ENCODE measurements at places on chromosomes 7 and 10.

- no peak for DNase-seq
These were observed 209.0 kb downstream of the LRMDA start for GRCh38 chr10:75640381-75640780.

GRCh38 chr7:67866812-67867211 is 870.2 kb downstream of the TYW1 start:
- no peak for DNase-seq

GRCh38 chr10:33800545-33800944 is 466.1 kb upstream of the NRP1 start:
- DNase-seq, result no peak

- DNase-seq, result no peak
These were observed 40.6 kb downstream of the PYROXD2 start for GRCh38 chr10:98374217-98374985.

DNA sequence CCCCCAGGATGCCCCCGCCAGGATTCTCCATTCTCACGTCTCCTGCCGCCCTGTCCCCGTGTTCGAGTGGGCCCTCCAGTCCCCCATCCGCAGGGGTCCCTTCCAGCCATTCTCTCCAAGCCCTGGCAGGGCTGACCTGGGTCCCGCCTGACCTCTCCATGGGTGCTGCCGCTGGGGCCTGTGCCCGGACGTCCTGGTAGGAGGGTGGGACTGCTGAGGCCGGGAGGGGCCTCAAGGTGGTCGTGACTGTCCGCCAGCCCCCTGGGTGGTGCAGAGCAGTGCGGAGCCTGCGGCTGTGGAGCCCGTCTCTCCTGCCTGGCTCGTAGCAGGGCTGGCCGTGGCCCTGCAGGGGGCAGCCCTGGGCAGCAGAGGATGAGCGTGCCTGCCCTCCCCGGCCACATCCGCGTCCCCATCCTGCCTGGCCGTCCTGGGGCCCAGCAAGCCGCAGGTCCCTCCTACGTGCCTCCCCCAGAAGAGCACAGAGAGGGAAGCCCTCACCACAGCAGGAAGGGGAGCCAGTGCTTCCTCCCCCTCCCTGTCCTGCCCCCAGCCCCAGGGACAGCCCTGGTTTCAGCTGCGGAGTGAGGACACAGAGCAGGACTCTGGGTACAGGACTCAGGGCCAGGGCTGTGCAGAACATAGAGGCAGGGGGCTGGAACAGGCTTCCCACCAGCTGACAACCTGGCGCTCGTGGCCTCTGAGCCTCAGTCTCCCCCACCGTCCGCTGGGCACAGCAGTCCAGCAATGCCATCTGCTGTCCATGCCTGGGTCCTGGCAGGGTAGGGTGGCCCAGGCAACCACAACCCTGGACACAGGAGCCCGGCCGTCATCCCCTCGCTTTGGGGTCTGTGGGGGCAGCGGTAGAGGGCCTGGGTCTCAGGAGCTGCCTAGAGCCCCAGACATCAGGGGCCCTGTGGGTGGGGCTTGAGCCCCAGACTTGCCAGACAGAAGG is 1.5 kb upstream of the GRIFIN start:
- DNase-seq, result peak; percentile 40

GRCh38 chr10:71058308-71058707 is 154.1 kb upstream of the UNC5B start:
- no peak for DNase-seq

- DNase-seq, result no peak
These were observed 26.2 kb upstream of the REEP3 start for GRCh38 chr10:63494951-63495350.

- no peak for DNase-seq
These were observed 227.6 kb downstream of the DGKI start for GRCh38 chr7:137619181-137619580.

Measured in stimulated activated CD4-positive, alpha-beta T cell treated with anti-CD3 and anti-CD28 coated beads, Interleukin-15, amount 100 ng/mL, for 1 hour (primary cell).